Diencephalon (tissue), 1 donor: ENCODE measurements at places on chromosomes 1 and 21. TPM values are rescaled to one million over a fixed set of nuclear protein-coding genes. Genes with fewer than 3 reads are reported as not detected.

Gene OPTC
- not detected for total RNA-seq

Gene TRIM46
- total RNA-seq, result 21.2 TPM

Gene HAPLN2
- 0.23 TPM for total RNA-seq

Gene MFAP2
- 7.4 TPM for total RNA-seq

Gene IL19
- not detected for total RNA-seq

Gene TTC22
- total RNA-seq, result 1.2 TPM

Gene PBX1
- 142 TPM for total RNA-seq
